ENCODE measurements at places on chromosomes 7 and 10.

DNA sequence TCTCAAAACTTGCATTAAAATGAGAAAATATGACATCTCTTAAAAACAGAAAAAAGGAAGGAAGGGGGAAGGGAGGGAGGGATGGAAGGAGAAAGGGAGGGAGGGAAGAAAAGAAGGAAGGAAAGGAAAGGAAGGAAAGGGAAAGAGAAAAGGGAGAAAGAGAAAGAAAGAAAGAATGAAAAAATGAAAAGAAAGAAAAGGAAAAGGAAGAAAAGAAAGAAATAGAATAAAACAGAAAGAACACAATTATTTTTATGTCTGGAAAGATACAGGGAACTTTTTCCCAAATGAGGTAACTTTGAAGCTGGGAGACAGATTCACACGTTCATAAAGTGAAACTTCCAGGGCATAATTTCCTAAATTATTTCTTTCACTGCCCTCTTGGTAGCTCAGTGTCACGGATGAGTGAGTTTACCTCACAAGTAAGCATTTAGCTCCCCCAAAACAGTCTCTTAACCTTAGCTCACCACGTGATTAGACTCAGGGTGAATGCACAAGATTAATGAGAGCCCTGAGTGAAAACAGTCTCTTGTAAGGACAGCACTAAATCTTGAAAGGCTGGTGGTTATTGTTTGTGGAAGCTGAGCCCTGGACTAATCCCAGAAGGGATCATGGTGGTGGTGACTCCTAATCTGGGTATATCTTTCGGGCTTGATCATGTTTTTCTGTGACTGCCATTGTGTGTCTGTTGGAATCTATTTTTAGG, 74.1 kb upstream of the HDAC9 start:
- no peak for DNase-seq

DNA sequence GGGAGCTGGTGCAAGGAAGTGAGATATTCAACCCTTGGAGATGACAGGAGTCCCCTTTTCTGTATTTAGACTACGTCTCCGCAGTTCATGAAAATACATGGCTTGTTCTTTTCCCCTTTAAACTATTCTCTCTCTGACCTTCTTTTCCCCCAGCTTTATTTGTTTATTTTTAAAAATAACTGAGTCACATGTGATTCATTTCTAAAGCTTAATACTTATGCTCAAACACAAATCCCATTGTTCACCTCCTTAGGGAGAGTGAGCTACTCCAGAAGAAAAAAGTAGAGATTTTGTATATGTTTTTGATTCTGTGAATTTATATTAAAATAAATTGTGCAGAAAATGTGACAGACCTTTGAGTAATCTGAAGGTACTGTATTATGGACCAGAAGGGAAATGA, 35.9 kb upstream of the FZD1 start:
- DNase-seq = no peak

DNA sequence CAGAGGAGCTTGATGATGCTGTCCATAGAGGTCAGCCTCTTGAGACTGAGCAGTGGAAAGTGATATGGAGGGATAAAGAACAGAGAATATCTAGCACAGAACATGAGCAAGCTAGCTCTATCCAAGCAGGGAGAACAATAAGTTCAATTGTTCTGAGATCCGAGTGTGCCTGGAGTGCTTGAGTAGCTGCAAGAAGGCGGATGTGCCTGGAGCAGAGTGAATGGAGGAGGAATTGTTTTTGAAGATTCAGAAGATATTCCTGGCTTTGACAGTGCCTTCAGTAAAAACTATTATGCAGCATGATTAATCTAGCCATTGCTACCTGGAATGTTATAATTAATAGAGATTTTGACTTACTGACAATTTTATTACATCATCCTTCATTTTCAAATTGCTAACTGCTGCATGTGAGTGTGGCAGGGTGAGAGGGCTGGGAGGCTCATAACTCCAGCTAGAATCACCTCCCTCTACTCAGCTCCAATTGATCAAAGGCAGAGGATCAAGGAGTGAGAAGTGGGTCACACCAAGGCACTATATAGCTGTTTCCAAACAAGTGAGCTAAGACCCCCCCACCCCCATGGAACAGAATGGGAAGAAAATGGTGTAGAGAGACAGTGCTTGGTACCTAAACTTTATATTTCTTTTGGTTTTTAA, 302.8 kb downstream of the ADRA2A start:
- DNase-seq = no peak

DNA sequence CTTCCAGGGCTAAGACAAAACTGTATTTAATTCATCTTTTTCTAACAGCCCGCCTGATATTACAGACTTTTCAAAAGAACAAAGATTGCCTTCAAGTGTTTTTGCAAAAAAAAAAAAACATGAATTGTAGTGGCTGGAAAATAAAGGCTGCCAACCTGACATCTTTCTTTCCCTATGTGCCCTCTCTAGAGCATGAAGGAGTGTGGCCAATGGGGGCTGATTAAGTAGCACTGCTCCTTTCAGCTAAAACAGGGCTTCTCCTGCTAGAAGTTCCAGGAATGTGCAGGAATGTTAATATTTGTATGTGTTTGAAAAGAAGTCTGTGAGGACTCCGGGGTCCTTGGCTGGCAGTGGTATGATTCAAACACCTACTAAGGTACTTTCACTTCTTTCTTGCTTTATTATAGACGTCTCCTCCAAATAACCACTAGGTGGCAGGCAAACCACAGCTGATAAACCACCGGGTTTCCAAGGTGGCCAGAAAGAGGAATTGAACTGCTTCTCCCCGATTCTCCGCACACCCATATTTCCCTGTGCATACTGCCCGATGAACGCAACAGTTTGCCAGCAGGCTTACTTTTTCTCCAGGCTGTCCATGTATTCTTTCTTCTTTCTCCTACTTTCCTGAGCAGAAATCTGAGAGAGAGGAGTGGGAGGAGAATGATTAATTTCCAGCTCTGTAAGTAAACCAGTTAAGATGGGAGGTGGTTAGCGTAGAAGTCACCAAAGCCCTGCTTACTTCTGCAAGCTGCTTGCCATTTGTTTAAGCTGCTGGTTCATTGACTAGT, 56.8 kb upstream of the DGKI start:
- DNase-seq = peak; percentile 19

- DNase-seq = no peak
These were observed 59.1 kb downstream of the ARMC3 start for GRCh38 chr10:22986771-22987542.

GRCh38 chr7:43139137-43139536, 26.7 kb downstream of the HECW1 start:
- DNase-seq = no peak

DNA sequence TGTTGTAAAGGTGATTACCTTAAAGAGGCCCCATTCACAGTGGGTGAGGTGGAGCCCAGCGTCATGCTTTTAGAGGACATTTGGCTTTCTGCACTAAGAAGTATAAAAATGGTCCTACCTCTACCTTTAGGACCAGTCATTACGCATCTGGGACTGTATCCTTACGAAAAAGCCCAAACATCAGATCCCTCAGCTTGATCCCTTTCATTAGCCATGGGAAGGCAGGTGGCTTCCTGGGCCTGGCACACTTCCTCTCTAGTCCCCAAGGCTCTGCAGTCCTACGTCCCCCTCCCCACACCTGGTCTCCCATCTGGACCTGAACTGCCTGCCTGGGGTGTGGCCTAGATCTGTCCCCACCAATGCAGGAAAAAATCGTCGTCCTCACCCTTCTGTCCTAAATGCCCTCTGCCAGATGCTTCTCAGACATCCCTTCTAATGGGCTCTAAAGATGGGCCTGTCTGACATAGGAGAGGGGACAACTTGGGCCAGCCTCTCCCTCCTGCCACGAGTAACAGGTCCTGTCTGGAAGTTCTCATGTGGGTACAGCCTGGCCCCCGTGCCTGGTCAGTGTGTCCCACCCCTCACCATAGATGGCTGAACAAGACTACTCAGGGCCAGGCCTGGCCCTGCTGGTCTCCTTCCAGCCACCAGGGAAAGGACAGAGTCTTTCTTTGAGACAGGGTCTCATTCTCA, 11.8 kb upstream of the SLC18A3 start:
- DNase-seq = no peak
